Neural crest cell (in vitro differentiated cells): ENCODE measurements at places on chromosomes 1 and 21.

- DNase-seq, result no peak
- no peak overlapping the region for H3K4me3 ChIP-seq
- no peaks in the 10 kb centered on the region for H3K27me3 ChIP-seq
- H3K36me3 ChIP-seq, result no peaks in the 10 kb centered on the region
These were observed 22.3 kb upstream of the PLEKHO1 start for GRCh38 chr1:150127464-150127863.

GRCh38 chr1:26084091-26084561 lies 16.7 kb upstream of the TRIM63 start:
- peaks cover 21% of the 10 kb centered on the region for H3K27me3 ChIP-seq
- H3K27ac ChIP-seq, result no peak overlapping the region
- H3K36me3 ChIP-seq, result no peaks in the 10 kb centered on the region
- peaks cover 4% of the 10 kb centered on the region for H3K4me1 ChIP-seq

DNA sequence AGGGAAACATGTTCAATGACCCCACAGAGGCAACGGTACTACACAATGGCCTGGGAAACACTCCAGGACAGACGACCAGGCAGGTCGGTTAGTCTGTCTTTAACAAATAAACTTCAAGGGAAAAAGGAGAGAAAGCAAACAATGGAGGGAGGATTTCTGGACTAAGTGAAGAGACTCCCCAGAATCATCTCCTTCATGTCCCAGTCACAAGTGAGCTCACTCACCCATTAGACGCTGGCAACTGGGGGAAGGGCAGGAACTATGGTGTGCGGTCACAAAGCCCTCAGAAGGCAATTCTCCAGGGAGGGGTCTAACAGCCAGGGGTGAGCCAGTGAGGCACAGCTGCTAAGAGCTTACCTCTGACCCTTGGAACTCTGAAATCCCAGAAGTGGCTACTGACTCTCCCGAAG lies 55.7 kb upstream of the NADK start:
- DNase-seq, result no peak
- no peaks in the 10 kb centered on the region for H3K27me3 ChIP-seq
- peak overlapping the region; percentile 94 for H3K27ac ChIP-seq
- H3K4me3 ChIP-seq, result peak overlapping the region; percentile 6

DNA sequence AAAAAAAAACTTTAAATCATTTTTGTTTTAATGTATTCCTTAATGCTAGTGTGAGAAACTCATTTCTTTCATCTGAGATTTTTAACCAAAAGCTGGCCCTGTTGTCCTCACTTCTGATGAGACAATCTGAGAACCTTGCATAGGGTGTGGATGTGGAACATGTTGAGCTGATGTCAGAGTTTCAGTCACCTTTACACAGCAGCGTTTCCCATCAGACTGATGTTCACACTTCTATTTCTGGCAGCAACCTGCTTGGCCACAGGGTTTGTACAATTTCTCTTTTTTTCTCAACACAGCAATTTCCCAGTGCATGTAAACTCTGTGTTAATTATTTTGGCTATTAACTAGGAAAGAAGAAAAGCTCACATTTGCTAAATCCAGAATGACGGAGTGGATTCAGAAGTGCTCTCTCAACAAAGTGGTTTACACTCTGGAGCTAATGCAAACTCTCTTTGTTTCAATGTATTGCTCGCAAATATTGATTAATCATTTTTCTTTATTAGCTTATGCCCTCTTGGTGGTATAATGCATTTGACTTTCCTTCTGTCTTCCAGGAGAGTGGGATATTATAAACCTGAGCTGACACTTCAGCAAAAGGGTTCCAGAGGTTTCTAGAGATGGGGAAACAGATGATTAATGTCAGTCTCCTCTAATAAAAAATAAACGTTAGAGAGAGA lies 70.5 kb upstream of the HSPA13 start:
- no peaks in the 10 kb centered on the region for H3K4me1 ChIP-seq
- no peak overlapping the region for H3K4me3 ChIP-seq
- no peak overlapping the region for H3K27ac ChIP-seq

DNA sequence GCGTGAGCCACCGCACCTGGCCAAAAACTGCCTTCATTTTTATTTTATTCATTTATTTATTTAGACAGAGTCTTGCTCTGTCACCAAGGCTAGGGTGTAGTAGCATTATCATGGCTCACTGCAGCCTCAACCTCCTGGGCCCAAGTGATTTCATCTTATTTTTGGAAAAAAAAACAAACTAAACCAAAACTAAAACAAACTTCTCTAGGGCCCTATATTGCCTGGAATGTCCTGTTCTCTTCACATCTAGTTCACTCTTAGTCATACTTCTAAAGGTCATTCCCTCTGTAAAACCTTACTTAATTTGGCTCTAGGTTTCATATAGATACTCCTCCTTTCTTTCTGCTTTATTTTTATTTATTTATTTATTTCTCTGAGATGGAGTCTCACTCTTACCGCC lies 15.6 kb downstream of the RPS27 start:
- no peak overlapping the region for H3K4me3 ChIP-seq
- H3K27me3 ChIP-seq, result no peaks in the 10 kb centered on the region
- H3K36me3 ChIP-seq, result no peaks in the 10 kb centered on the region
- no peak for DNase-seq
- no peak overlapping the region for H3K27ac ChIP-seq

GRCh38 chr1:65260851-65261473 lies 48.4 kb upstream of the DNAJC6 start:
- no peak overlapping the region for H3K4me3 ChIP-seq
- DNase-seq, result no peak
- peaks cover 65% of the 10 kb centered on the region for H3K27me3 ChIP-seq
- H3K36me3 ChIP-seq, result no peaks in the 10 kb centered on the region
- H3K27ac ChIP-seq, result no peak overlapping the region

DNA sequence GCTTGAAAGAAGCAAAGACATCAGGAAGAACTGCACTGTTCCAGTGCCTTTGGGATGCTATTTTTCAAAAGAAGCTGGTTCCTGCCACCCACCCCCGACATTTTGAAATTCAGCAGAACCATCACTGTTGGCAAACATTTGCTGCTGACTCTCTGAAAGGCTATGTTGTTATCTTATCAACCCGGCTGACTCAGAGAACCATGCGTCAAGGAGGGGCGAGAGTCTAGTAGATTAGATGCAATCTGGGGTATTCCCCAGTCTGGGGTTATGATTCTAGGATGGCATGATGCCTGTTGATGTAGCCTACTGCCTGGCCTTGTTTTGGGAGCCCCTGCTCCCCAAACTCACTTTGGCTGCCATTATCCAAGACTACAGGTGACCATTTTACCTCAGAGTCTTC lies 267.8 kb upstream of the RUNX1 start:
- no peaks in the 10 kb centered on the region for H3K36me3 ChIP-seq
- H3K4me3 ChIP-seq, result no peak overlapping the region
- no peaks in the 10 kb centered on the region for H3K4me1 ChIP-seq
- DNase-seq, result no peak

DNA sequence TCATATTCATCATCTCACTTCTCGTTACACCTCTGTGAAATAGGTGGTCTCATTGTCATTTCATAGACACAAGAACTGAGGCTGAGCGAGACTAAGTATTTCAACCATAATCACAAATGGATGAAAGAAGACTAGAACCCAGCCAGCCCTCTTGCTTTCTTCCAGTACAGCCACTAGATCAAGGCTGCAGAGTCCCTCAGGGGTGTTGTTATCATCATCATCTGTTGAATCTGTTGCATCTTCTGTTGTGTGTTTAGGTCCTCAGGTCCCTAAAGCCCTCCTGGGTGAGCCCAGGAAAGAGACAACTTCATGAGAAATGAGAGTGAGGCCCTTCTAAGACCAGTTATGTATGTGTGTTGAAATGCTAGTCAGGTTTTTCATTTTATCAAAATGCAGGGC lies 86.6 kb upstream of the ZNF326 start:
- DNase-seq, result no peak
- no peaks in the 10 kb centered on the region for H3K27me3 ChIP-seq
- H3K4me1 ChIP-seq, result peaks cover 67% of the 10 kb centered on the region
- H3K36me3 ChIP-seq, result no peaks in the 10 kb centered on the region

GRCh38 chr1:205584732-205585131 lies 47.1 kb downstream of the ELK4 start:
- H3K36me3 ChIP-seq, result no peaks in the 10 kb centered on the region
- H3K4me3 ChIP-seq, result no peak overlapping the region
- peaks cover 5% of the 10 kb centered on the region for H3K4me1 ChIP-seq
- no peak overlapping the region for H3K27ac ChIP-seq
- DNase-seq, result no peak

- H3K4me1 ChIP-seq, result peaks cover 16% of the 10 kb centered on the region
- H3K27me3 ChIP-seq, result no peaks in the 10 kb centered on the region
- DNase-seq, result no peak
- no peak overlapping the region for H3K4me3 ChIP-seq
These were observed 16.5 kb downstream of the TMEM51 start for GRCh38 chr1:15170071-15170470.

GRCh38 chr1:147627435-147628110 lies 42.8 kb downstream of the ACP6 start:
- peaks cover 12% of the 10 kb centered on the region for H3K4me1 ChIP-seq
- DNase-seq, result peak; percentile 52
- H3K27me3 ChIP-seq, result no peaks in the 10 kb centered on the region
- H3K36me3 ChIP-seq, result peaks cover 13% of the 10 kb centered on the region

- DNase-seq, result no peak
- no peaks in the 10 kb centered on the region for H3K4me1 ChIP-seq
- H3K4me3 ChIP-seq, result no peak overlapping the region
These were observed 232.9 kb downstream of the SMYD3 start for GRCh38 chr1:246274186-246274585.

GRCh38 chr1:145985502-145986439 lies 10.6 kb downstream of the TXNIP start:
- no peaks in the 10 kb centered on the region for H3K36me3 ChIP-seq
- no peak for DNase-seq
- peak overlapping the region; percentile 91 for H3K27ac ChIP-seq
- peak overlapping the region; percentile 47 for H3K4me3 ChIP-seq

- H3K4me1 ChIP-seq, result peaks cover 5% of the 10 kb centered on the region
- no peak overlapping the region for H3K27ac ChIP-seq
- peaks cover 14% of the 10 kb centered on the region for H3K36me3 ChIP-seq
- H3K4me3 ChIP-seq, result no peak overlapping the region
- no peak for DNase-seq
- no peaks in the 10 kb centered on the region for H3K27me3 ChIP-seq
These were observed 35.1 kb downstream of the FMN2 start for GRCh38 chr1:240126821-240127220.

GRCh38 chr1:22268327-22268726 lies 125.4 kb upstream of the WNT4 start:
- H3K27me3 ChIP-seq, result peaks cover 14% of the 10 kb centered on the region
- H3K4me3 ChIP-seq, result no peak overlapping the region
- DNase-seq, result no peak

GRCh38 chr1:156797212-156797871 lies 19.3 kb downstream of the SH2D2A start:
- H3K27me3 ChIP-seq, result no peaks in the 10 kb centered on the region
- peaks cover 7% of the 10 kb centered on the region for H3K4me1 ChIP-seq
- peaks cover 14% of the 10 kb centered on the region for H3K36me3 ChIP-seq
- no peak overlapping the region for H3K27ac ChIP-seq
- no peak overlapping the region for H3K4me3 ChIP-seq
- DNase-seq, result peak; percentile 45

DNA sequence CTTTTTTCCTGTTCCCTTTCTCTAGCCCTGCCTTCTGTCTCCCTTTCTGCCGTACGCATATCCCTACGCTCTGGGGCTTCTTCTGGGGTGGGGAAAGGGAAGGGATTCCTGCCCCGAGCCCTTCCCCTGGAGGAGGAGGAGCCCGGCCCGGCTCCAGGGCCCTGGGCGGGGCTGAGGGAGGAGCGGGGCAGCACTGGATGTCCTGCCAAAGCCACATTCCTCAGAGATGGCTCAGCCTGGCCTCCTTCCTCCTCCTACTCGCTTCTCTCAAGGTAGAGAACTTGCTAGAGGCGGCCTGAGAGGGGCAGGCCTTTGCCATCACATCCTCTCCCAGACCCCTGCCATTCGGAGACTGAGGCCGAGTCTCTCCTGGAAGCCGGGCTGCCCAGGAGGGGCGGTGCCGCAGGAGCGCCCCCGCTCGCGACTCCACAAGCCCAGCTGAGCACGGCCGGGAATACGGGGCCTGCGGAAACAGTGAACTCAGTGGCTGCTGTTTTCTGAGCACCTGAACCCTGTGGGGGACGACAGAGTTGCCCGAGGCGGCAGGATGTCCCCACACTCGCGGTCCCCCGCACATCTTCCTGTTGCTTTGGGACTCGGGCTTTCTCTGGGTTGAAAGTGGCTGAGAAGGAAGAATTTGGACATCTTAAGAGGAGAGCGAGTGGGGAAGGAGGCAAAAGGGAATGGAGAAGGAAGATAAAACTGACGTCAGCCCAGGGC lies 12.2 kb downstream of the ADAMTSL4 start:
- H3K4me1 ChIP-seq, result peaks cover 48% of the 10 kb centered on the region
- no peaks in the 10 kb centered on the region for H3K36me3 ChIP-seq
- H3K27me3 ChIP-seq, result no peaks in the 10 kb centered on the region
- peak; percentile 72 for DNase-seq
- H3K4me3 ChIP-seq, result peak overlapping the region; percentile 91

- H3K27me3 ChIP-seq, result no peaks in the 10 kb centered on the region
- no peak for DNase-seq
- H3K4me1 ChIP-seq, result peaks cover 35% of the 10 kb centered on the region
- H3K36me3 ChIP-seq, result peaks cover 12% of the 10 kb centered on the region
These were observed 15.2 kb downstream of the ADSS2 start for GRCh38 chr1:244436336-244437085.

- peaks cover 6% of the 10 kb centered on the region for H3K4me1 ChIP-seq
- no peaks in the 10 kb centered on the region for H3K27me3 ChIP-seq
- H3K36me3 ChIP-seq, result no peaks in the 10 kb centered on the region
- H3K27ac ChIP-seq, result no peak overlapping the region
These were observed 1235.3 kb upstream of the ADGRL2 start for GRCh38 chr1:80565406-80565805.

- peaks cover 2% of the 10 kb centered on the region for H3K36me3 ChIP-seq
- DNase-seq, result no peak
- H3K4me3 ChIP-seq, result no peak overlapping the region
- H3K4me1 ChIP-seq, result no peaks in the 10 kb centered on the region
- H3K27ac ChIP-seq, result no peak overlapping the region
- no peaks in the 10 kb centered on the region for H3K27me3 ChIP-seq
These were observed 17.0 kb upstream of the TCEA3 start for GRCh38 chr1:23441446-23442148.

- H3K36me3 ChIP-seq, result no peaks in the 10 kb centered on the region
- DNase-seq, result no peak
- no peak overlapping the region for H3K4me3 ChIP-seq
- no peak overlapping the region for H3K27ac ChIP-seq
- peaks cover 8% of the 10 kb centered on the region for H3K4me1 ChIP-seq
These were observed 19.8 kb upstream of the ABCD3 start for GRCh38 chr1:94398356-94398755.

DNA sequence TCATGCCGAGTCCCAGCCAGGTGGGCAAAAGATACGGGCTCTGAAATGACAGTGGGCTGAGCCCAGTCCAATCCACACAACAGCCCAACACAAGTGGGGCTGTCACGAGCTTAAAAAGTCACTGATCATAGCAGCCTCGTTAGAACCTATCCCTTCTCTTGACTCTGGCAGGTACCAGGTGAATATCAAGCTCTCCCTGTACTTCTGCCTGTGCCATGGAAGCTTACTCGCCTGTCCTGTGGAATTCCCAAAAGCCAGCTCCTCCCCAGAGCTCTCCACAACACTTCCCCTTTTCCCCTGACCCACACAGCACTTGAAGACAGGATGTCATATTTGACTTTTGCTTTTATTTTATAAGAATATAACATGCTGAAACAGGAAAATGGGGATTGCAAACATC lies 5.9 kb downstream of the RGS16 start:
- H3K36me3 ChIP-seq, result no peaks in the 10 kb centered on the region
- DNase-seq, result no peak
- H3K27me3 ChIP-seq, result no peaks in the 10 kb centered on the region
- no peak overlapping the region for H3K4me3 ChIP-seq
- H3K27ac ChIP-seq, result no peak overlapping the region

- H3K4me3 ChIP-seq, result no peak overlapping the region
- no peak overlapping the region for H3K27ac ChIP-seq
- no peak for DNase-seq
- H3K4me1 ChIP-seq, result no peaks in the 10 kb centered on the region
- peaks cover 52% of the 10 kb centered on the region for H3K36me3 ChIP-seq
- no peaks in the 10 kb centered on the region for H3K27me3 ChIP-seq
These were observed 133.3 kb upstream of the GPR52 start for GRCh38 chr1:174314433-174314832.
